Stimulated activated CD8-positive, alpha-beta memory T cell treated with anti-CD3 and anti-CD28 coated beads, Interleukin-4, amount 100 ng/mL, for 4 hours (primary cell): ENCODE measurements at places on chromosomes 7 and 10.

DNA sequence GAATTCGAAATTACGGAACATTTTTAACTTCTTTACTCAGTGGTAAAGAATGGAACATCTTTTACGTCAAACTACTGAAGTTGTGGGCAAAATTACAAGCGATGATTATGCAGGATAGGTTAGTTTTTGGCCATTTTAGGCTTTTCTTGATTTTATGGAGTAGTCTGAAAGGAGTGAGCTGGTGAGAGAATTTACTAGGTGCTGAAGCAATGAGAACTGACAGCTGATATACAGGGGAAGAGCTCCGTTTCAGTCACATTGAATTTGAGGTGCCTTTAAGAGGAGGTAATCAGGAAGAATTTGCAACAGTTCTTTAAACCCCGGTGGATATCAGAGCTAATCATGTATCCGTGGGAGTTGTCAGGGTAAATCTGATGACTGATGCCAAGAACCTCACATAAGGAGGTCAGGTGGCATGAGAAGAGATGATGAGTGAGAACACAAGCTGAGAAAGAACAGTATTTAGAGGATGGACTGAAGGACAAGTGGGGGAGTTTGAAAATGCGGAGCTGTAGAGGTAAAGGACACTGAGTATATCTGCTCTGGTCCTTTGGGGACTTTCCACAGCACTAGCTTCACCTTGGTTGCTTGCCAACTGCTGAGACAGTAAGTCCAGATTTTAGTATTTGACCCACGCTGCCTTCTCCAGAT lies 104.3 kb downstream of the AHR start:
- no peak for DNase-seq

GRCh38 chr7:104814671-104815400 lies 199.2 kb upstream of the KMT2E start:
- no peak for DNase-seq

GRCh38 chr10:132740588-132740987 lies 45.4 kb downstream of the NKX6-2 start:
- no peak for DNase-seq

GRCh38 chr10:69944761-69945160 lies 107.9 kb upstream of the MACROH2A2 start:
- DNase-seq = no peak

DNA sequence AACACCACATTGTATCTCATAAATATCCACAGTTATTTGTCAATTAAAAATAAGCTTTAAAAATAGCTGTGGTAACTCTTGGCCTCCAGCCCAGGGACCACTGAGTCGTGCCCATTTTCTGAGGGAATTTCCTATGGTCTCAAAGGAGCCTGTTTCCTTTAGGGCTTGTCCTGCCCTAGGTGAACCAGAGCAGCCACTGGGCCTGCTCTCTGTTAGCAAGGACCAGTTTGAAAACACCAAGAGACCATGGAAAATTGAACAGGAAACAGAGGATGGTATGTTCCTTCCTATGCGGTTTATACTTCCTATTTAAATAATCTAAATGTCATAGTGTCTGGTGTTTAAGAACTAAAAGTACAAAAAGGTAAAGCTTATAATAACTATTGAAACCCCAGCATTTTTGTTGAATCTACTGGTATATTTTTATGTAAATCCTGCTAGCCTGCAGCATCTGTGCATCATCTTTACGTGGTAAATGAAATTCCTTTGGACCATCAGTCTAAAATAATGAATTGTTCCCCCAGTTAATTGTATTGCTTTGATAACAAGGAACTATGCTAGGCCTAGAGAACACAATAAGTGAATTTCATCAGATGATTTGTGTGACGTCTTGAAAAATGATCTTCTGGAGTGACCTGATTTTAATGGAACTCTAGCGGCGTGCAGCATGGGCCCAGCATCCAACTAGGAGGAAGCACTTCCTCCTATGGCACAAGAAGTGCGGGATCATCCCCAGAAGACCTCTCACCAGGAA lies 333.7 kb downstream of the GFRA1 start:
- no peak for DNase-seq

DNA sequence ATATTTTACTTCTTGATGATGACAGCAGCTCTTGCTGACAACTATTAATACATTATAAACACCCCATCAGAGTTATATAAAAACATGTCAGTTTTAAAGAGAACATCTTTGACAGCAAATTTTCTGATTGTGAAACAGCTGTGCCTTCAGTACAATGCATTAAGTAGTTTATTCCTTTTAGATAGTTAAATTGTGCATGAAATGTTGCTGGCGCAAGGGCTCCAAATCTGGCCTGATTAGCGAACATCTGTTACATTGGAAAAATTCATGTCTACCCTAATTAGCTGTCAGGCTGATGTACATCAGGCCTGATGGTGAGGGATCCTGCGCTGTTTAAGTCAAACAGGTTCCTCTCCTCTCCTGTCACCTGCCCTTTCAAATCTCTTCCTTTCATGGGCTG lies 171.9 kb upstream of the SP8 start:
- no peak for DNase-seq

GRCh38 chr7:50660040-50660829 lies 95.0 kb upstream of the DDC start:
- peak; percentile 13 for DNase-seq

GRCh38 chr7:66638309-66639099 lies 9.8 kb downstream of the KCTD7 start:
- DNase-seq = no peak

- no peak for DNase-seq
Measured at GRCh38 chr10:79555354-79556309, 4.6 kb downstream of the SFTPA2 start.

- no peak for DNase-seq
Measured at GRCh38 chr7:153407291-153408046, 644.7 kb upstream of the DPP6 start.

DNA sequence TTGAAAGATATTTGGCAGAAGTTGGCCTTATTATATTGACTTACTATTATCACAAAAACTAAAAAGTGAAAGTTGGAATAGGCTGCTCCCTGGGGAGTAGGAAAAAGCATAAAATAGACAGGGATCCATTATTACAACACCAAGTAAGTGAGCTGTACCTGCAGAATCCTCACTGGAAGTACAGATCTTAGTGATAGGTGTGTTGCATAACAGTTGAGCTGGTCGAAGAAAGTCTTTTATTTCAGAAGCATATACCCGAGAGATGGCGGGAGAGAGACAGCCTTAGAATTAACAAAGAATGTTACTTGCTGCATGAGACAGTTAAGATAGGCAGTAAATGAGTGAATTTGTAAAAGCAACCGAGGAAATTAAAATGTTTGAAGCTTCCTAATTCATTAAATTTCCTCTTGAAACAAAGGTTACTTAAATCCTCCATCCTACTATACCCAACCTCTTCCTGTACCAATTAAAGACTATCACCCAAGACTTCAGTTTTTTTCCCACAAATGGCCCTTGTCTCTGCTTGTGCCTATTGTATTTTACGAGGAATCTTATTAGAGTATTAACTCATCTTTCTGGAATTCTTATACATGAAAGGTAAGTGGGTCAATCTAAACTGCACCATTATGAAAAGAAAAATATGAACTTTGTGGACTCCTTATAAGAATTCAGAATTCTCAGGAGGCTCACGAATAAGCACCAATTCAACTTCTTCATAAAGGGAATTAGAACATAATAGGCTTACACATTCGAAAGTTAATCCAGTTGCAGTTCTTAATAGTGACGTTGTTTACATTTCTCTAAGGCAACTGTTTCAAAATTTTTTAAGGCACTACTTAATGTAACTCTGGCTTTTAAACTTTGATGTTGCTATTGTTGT lies 56.2 kb downstream of the CREM start:
- no peak for DNase-seq

DNA sequence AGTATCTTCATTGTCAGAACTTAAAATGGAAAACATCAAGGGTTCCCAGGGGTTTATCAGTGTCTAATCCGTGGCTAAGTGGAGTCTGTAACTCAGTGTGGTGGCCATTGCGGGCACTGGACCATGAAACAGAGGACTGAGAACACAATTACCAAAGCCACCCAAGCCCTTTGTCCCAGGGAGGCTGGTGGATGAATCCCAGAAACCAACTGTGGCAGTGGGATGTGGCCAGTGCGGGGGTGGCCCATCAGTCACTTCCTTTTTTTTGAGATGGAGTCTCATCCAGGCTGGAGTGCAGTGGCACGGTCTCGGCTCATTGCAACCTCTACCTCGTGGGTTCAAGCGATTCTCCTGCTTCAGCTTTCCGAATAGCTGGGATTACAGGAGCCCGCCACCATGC lies 61.8 kb downstream of the TACC2 start:
- DNase-seq = no peak

DNA sequence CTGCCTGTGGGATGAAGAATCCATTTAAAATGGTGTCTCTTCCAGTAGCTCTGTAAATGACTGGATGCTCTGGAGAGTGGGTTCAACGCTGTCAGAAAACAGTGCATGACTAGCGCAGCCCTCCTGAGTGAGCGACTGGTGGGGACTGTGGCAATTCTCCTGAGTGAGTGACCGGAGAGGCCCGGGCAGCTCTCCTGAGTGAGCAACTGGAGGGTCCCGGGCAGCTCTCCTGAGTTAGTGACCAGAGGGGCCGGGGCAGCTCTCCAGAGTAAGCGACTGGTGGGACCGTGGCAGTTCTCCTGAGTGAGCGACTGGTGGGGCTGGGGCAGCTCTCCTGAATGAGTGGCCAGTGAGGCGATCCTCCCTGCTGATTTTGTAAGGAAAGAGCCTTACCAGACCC lies 85.5 kb downstream of the WDR37 start:
- no peak for DNase-seq

DNA sequence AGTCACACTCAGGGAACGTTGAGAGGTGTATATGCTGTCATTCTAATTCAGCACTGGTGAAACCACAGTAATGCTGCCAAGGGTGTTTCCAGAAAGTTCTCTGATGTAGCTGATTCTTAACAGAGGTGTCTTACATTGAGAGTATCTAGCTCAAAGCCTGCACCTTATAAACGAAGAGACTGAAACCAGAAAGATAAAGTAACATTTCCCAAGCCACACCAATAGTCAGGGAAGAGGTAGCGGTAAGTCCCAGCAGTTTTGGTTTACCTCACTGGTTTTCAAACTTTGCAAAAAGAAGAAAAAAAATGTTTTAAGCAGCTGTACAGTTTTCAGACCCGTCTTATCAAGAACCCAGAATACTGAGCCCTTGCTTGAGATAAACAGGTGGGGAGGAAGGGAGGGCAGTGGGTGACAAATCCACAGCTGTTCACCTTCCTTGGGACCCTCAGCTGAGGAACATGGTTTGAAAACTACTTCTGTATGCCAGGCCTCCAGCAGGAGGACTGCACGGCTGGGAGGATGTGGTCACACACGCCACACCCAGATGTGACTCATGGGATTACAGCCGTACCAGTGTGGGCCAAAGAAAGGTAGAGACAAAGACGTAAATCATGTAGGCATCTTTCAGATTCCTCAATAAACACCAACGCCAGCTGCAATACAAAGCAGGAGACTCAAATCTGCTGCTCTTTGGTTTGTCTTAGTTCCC lies 63.9 kb upstream of the GSDME start:
- peak; percentile 56 for DNase-seq

- no peak for DNase-seq
Measured at GRCh38 chr10:114294549-114294948, 55.5 kb downstream of the VWA2 start.

DNA sequence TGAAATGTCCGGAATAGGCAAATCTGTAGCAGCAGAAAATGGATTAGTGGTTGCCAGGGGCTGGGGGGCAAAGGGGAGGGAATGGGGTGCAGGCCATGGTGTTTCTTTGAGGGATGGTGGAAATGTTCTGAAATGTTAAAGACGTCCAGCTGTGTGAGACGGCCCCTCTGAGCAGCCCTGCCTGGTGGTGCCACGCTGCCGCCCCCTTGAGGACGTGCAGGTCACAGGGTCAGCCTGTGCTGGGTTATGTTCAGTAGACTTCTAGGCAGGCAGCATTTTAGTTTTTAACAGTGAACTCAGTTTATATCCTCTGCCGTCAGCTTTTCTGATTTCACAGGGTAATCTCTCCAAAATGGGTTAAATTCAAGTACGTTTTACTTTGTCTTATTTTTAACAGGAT lies 9.4 kb downstream of the NUB1 start:
- DNase-seq = no peak

GRCh38 chr7:106778656-106779250 lies 86.3 kb upstream of the PIK3CG start:
- no peak for DNase-seq

DNA sequence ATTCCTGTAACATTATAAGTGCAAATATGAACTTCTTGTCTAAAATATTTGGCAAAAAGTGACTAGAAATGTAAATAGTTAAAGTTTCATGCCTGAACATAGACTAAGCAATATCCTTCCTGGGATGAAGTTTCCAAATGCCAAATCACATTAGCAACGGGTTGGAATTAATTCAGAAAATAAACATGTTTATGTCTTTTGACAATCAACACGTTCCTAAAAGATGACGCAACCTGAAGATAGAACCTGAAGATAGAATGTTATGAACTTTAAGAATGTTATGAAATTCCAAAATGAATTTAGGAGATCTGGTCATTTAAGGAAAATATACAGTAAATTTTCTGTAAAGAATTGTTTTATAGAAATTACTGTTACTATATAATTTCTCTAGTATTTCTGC lies 9.2 kb downstream of the LAMB4 start:
- DNase-seq = no peak

- DNase-seq = no peak
Measured at GRCh38 chr7:18828260-18828993, 289.0 kb downstream of the TWIST1 start.

DNA sequence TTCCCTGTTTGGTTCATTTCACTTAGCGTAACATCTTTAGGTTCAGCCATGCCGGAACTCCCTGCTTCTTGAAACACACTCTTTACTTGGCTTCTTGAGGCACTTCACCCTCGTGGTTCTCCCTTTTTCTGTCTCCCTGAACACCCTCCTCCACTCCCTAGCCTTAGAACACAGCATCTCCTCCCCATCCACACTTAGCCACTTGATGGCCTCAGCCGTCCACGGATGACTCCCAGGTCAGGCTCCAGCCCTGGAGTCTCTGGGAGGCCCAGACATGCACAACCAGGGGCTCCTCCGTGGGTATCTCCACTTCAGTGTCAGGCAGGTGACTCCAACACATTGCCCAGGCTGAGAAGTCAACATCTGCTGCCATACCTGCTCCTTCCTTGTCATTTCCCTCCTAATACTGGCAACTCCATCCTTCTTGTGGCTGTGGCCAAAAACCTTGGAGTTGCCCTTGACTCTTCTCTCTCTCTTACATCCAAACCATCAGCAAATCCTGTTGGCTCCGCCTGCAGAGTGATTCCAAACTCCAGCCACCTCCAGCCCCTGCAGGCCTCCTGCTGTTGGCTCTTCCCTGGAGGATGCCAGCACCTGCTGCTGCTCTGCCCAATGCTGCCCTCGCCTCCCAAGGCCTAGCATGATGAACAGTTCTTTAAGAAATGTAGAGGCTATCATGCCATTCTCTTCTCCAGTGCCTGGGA lies 8.4 kb upstream of the INMT start:
- DNase-seq = no peak

- no peak for DNase-seq
Measured at GRCh38 chr7:74623135-74623534, 34.4 kb upstream of the GTF2I start.

GRCh38 chr10:44339218-44339617 lies 45.7 kb downstream of the CXCL12 start:
- DNase-seq = no peak

GRCh38 chr10:76892766-76893479 lies 744.7 kb downstream of the KCNMA1 start:
- no peak for DNase-seq

GRCh38 chr10:84076047-84076388 lies 63.3 kb upstream of the GHITM start:
- DNase-seq = no peak
